ENCODE measurements at places on chromosomes 1 and 21. TPM values are rescaled to one million over a fixed set of nuclear protein-coding genes. Genes with fewer than 3 reads are reported as not detected.

Gene C1QC
- 83.0 TPM for total RNA-seq

Gene TRIM62
- total RNA-seq: 1.8 TPM

DNA sequence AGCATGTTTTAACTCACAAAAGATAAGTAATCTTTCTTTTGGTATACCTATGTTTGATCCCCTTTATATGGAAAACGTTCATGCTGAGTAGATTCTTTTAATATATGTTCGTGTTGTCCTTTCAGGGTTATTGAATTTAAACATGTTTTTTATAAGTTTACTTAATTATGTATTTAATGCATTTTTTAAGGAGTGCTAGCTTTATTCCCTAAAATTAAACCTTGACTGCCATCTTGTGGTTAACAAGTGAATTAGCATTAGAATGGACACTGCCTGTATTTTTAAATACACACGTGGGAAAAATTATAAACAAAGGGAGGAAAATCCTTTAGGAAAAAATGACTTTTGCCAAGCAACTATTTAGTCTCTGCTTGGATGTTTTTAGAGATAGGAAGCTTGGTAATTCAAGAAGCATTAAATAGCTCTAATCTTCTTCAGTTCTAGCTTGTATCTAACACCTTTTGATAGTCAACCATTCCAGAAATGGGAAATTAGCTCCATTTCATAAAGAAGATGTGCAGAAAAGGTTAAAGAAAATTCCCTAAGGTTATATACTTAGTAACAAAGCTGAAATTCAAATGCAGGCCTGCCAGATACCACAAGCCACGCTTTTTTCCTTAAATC is 43.0 kb downstream of the UBE2U start:
- H3K27me3 ChIP-seq: no peaks in the 10 kb centered on the region
- H3K4me1 ChIP-seq: peaks cover 2% of the 10 kb centered on the region
- H3K4me3 ChIP-seq: no peak overlapping the region
- no peak overlapping the region for H3K27ac ChIP-seq

DNA sequence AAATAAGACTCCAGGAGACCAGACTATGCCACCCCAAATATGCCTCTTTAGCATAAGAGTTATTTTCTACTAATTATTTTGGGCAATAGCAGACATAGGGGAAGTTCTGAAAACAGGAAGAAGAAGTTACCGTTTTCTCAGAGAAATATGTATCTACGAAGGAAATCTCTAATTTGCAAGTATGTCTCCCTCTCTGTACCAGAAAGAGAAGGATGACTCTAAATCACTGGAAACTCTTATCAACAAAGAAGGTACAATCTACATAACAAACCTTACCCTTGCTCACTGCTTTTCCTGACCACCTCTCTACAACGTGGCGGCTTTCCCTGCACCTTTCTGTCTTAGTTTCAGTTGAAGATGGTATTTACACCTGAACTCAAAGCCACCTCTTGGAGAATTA is 49.0 kb downstream of the OMA1 start:
- H3K27me3 ChIP-seq: no peaks in the 10 kb centered on the region
- H3K4me3 ChIP-seq: no peak overlapping the region
- H3K36me3 ChIP-seq: peaks cover 3% of the 10 kb centered on the region
- no peak for DNase-seq

DNA sequence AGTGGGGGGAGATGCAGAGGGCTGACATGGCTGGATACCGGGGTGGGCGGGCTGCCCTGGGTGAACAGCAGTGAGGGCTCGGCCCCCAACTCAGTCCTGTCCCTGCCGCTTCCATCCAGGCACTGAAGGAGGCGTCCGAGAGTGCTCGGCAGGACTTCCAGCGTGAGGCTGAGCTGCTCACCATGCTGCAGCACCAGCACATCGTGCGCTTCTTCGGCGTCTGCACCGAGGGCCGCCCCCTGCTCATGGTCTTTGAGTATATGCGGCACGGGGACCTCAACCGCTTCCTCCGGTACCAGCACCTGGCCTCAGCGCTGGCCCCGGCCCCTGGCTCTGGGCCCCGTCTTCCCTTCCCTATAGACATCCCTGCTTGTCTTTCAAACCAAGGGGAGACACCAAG is 15.6 kb downstream of the NTRK1 start:
- H3K4me3 ChIP-seq: no peak overlapping the region
- H3K4me1 ChIP-seq: no peaks in the 10 kb centered on the region
- H3K27me3 ChIP-seq: peaks cover 3% of the 10 kb centered on the region
- no peaks in the 10 kb centered on the region for H3K36me3 ChIP-seq

GRCh38 chr1:175171036-175171913 is 21.3 kb downstream of the KIAA0040 start:
- DNase-seq: no peak
- H3K4me1 ChIP-seq: no peaks in the 10 kb centered on the region
- no peaks in the 10 kb centered on the region for H3K27me3 ChIP-seq
- no peak overlapping the region for H3K27ac ChIP-seq
- H3K4me3 ChIP-seq: no peak overlapping the region
- H3K36me3 ChIP-seq: peaks cover 12% of the 10 kb centered on the region

DNA sequence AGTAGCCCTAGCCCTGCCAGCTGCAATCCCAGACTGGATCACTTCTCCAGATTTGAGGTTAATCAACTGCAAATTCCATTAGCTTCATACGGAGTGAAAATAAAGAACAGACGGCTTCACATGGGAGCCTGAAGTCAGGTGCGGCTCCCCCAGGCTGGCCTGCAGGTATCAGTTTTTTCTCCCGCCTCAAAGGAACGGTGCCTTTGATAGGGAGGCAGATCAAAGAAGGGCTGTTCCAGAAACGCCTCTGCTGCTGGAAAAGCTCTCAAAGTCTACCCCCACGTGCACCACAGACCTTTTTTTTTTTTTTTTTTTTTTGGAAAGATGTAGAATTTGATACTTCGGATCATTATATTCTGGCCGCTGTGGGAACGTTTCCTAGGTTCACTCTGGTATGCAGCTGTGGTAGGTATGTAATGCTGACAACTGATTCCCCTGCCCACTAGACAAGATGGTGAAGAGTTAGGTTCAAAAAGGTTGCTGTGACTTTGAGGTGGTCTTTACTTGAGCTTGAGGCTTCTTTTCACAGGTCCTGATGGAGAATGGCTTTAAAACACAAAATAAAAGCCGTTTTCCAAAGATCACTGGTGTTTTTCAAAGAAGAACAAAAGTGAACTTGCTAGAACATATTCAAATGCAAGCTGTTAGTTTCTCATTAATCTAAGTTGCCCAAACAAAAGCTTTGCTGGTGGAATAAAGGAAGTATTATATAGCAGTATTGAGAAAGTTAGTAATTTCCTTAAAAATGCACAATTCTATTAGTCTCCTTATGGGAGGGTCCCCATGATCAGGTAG is 189.0 kb upstream of the NFIA start:
- H3K36me3 ChIP-seq: no peaks in the 10 kb centered on the region
- no peaks in the 10 kb centered on the region for H3K27me3 ChIP-seq
- no peak overlapping the region for H3K27ac ChIP-seq
- no peak for DNase-seq
- no peaks in the 10 kb centered on the region for H3K4me1 ChIP-seq

Gene HSD3B2
- 0.42 TPM for total RNA-seq

- DNase-seq: no peak
These were observed 9.6 kb upstream of the SPRR2F start for GRCh38 chr1:153122831-153123421.

GRCh38 chr1:234230414-234230862 is 142.8 kb upstream of the COA6 start:
- no peaks in the 10 kb centered on the region for H3K36me3 ChIP-seq
- H3K4me1 ChIP-seq: peaks cover 3% of the 10 kb centered on the region
- peak overlapping the region; percentile 17 for H3K27ac ChIP-seq
- peaks cover 5% of the 10 kb centered on the region for H3K27me3 ChIP-seq

- H3K27ac ChIP-seq: no peak overlapping the region
- no peak overlapping the region for H3K4me3 ChIP-seq
- H3K27me3 ChIP-seq: no peaks in the 10 kb centered on the region
- no peaks in the 10 kb centered on the region for H3K4me1 ChIP-seq
- no peaks in the 10 kb centered on the region for H3K36me3 ChIP-seq
- DNase-seq: no peak
These were observed 54.7 kb upstream of the GREM2 start for GRCh38 chr1:240666568-240667198.

- no peaks in the 10 kb centered on the region for H3K36me3 ChIP-seq
- H3K4me3 ChIP-seq: no peak overlapping the region
- H3K4me1 ChIP-seq: no peaks in the 10 kb centered on the region
- no peak overlapping the region for H3K27ac ChIP-seq
These were observed 85.8 kb upstream of the CAMK1G start for GRCh38 chr1:209497729-209498128.

- no peaks in the 10 kb centered on the region for H3K27me3 ChIP-seq
- H3K27ac ChIP-seq: no peak overlapping the region
- no peaks in the 10 kb centered on the region for H3K4me1 ChIP-seq
- no peak for DNase-seq
- H3K4me3 ChIP-seq: no peak overlapping the region
- H3K36me3 ChIP-seq: no peaks in the 10 kb centered on the region
These were observed 1206.0 kb upstream of the TMPRSS15 start for GRCh38 chr21:19609611-19610010.

Gene KCNA3
- 22.9 TPM for total RNA-seq

DNA sequence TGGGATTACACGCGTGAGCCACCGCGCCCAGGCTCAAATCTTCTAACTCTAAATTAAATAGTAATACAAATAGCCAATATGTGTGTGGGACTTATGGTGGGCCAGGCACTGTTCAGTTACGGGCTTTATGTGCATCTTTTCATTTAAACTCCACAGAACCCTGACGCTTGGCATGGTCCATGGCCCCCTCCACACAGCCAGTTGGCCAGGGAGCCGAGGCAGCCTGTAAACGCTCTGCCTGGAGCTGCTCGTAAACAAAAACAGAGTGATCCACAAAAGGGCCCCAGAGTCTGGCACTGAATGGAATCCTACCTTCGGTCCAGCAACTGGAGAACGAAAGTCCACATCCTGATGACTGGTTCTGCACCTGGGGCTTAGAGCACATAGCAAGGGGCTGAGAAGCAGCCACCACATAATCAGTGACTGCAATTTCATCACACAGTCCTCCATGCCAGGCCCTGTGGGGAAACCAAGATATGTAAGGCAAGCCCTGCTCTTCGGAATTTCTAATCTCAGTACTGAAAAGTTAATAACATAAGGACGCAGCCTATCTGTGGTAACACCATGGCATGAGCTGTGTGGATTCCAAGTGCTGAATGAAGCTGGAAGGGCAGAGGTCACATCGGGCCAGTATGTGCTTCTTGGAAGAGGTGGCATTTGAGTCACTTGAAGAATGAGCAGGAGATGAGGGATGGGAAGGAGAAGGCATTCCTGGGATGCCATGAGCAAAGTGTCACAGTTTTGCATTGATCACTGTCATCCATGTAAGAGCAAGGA is 13.5 kb upstream of the ADAMTSL4 start:
- H3K4me3 ChIP-seq: no peak overlapping the region
- no peak for DNase-seq
- no peaks in the 10 kb centered on the region for H3K4me1 ChIP-seq
- H3K27me3 ChIP-seq: no peaks in the 10 kb centered on the region

Gene NUP210L
- total RNA-seq: 0.14 TPM

GRCh38 chr1:110170766-110171733 is 20.8 kb downstream of the SLC6A17 start:
- no peak for DNase-seq
- no peaks in the 10 kb centered on the region for H3K4me1 ChIP-seq
- no peaks in the 10 kb centered on the region for H3K36me3 ChIP-seq

Gene NES
- total RNA-seq: 3.7 TPM

DNA sequence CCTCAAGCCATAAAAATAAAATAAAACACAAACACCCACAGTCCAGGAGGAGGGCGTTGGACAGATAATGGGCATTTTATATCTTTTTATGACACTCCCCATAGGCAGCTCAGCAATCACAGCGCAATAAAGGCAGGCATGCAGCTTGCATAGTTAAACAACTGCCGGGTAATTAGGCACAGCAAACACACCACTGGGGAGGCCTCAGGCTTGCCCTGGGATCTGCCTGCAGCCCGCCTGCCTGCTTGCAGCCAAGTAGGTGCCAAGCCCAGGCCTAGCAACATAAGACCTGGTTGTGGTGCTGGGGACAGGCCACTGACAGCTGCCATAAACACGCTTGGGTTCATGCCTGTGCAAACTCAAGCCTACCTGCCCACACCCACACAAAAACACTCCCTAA is 54.2 kb downstream of the DMAP1 start:
- no peak overlapping the region for H3K27ac ChIP-seq
- H3K36me3 ChIP-seq: no peaks in the 10 kb centered on the region
- H3K4me3 ChIP-seq: no peak overlapping the region
- no peaks in the 10 kb centered on the region for H3K27me3 ChIP-seq
- no peaks in the 10 kb centered on the region for H3K4me1 ChIP-seq
- no peak for DNase-seq

DNA sequence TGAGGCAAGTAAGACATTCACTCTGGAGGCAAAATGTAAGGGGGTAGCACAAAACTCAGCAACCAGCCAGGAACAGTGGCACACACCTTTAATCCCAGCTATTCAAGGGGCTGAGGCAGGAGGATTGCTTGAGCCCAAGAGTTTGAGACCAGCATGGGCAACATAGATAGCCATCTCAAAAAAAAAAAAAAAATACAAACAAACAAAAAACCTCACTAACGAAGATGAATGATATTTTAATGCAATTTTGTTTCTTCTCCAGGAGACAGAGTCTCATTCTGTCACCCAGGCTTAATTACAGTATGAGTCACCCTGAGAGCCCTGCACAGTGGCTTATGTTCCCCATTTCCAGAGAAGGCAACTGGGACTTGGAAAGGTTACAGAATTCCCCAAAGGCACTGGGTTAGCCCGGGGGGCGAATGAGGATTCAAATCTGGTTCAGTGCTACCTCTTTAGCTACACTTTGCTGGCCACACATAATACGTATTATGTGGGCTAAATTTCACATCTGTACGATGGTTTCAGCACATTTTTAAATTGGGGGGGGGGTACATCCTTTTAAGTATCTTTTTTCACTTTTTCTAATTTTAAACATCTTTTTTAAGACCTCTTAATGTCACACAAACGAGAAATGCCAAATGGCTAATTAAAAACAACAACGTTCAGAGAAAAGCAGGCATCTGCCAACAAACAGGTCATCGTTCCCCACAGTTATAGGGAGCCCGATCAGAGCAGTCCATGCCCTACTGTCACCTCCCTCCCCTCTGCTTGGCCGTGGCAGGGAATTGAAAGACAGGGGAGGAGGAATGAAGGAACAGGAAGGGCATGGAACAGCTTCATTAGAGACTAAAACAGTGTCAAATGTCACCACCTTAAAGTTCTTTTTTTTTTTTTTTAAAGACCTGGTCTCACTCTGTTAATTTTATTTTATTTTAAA is 3.5 kb downstream of the CELA2A start:
- H3K4me3 ChIP-seq: no peak overlapping the region
- DNase-seq: no peak
- no peaks in the 10 kb centered on the region for H3K36me3 ChIP-seq
- H3K27ac ChIP-seq: no peak overlapping the region

GRCh38 chr1:108719656-108720435 is 7.1 kb downstream of the FNDC7 start:
- H3K27ac ChIP-seq: no peak overlapping the region
- no peaks in the 10 kb centered on the region for H3K4me1 ChIP-seq
- no peak for DNase-seq
- no peaks in the 10 kb centered on the region for H3K27me3 ChIP-seq
- no peak overlapping the region for H3K4me3 ChIP-seq

Gene ADGRB2
- 6.0 TPM for total RNA-seq

Gene TSEN15
- 41.4 TPM for total RNA-seq

GRCh38 chr1:219676012-219676765 is 63.3 kb upstream of the ZC3H11B start:
- no peak overlapping the region for H3K27ac ChIP-seq
- no peaks in the 10 kb centered on the region for H3K4me1 ChIP-seq
- H3K27me3 ChIP-seq: no peaks in the 10 kb centered on the region
- no peaks in the 10 kb centered on the region for H3K36me3 ChIP-seq

- no peaks in the 10 kb centered on the region for H3K27me3 ChIP-seq
- H3K4me1 ChIP-seq: peaks cover 11% of the 10 kb centered on the region
- no peak overlapping the region for H3K4me3 ChIP-seq
- no peak for DNase-seq
- no peak overlapping the region for H3K27ac ChIP-seq
These were observed 133.8 kb upstream of the EDN2 start for GRCh38 chr1:41618066-41618825.

Gene DMBX1
- total RNA-seq: 0.05 TPM

All from thymus (tissue), 14 donors.